Upper lobe of left lung (tissue), 6 donors: ENCODE measurements at places on chromosomes 1 and 21. TPM values are rescaled to one million over a fixed set of nuclear protein-coding genes. Genes with fewer than 3 reads are reported as not detected.

GRCh38 chr1:208105756-208106155 is 138.4 kb downstream of the PLXNA2 start:
- H3K27ac ChIP-seq: no peak overlapping the region
- no peak for DNase-seq
- H3K36me3 ChIP-seq: peaks cover 24% of the 10 kb centered on the region
- no peak overlapping the region for H3K4me3 ChIP-seq

The GJB3 gene
- 0.29 TPM for total RNA-seq

DNA sequence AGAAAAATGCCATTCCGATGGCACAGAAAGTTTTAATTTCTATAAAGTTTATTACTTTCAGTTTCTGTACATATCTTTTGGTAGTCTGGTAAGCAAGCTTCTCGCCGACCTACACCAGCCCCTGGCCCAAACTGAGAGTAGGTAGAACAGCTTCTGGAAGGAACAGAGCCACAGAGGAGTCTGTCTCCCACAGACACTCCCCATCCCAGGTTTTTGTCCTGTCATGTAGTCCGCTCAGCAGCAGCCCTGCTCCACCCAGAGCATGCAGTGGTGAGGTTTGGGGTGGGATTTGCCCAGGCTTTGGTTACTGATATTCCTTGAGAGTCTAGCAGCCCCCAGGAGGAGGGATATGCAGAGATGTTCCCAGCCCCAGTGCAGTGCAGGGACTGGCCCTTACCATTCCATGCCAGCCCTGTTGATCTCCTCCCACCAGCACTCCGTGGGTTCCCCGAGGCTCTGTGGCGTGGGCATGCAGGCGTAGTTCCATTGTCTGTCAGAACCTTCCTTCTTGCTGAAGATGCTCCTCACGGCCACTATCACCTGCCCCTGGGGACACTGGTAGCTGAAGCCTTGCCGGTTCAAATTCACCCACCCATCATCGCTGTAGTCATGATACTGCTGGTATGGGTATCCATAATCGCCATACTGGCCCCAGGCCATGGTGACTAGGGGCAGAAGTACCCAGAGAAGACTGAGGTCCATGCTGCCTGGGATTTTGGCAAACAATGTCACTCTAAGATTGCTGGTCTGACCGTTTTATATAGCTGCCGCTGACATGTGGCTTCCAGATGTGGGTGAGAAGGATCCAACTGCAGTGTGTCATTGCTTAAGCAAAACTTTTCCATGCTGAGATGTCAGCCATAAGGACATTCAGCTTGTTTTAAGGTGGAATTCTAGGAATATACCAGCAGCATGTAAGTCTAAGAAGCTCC is at the start of gene DPT:
TSS of gene DPT (minus strand) at position 734 of the 932 bp plus-strand sequence. CDS start at position 702, 32 bp downstream.
- no peak for DNase-seq
- no peaks in the 10 kb centered on the region for H3K4me1 ChIP-seq
- H3K27ac ChIP-seq: no peak within 1 kb of the TSS
- no peaks in the 10 kb centered on the region for H3K36me3 ChIP-seq
- H3K27me3 ChIP-seq: no peaks in the 10 kb centered on the region

- H3K27me3 ChIP-seq: no peaks in the 10 kb centered on the region
- no peaks in the 10 kb centered on the region for H3K4me1 ChIP-seq
- DNase-seq: no peak
- H3K36me3 ChIP-seq: no peaks in the 10 kb centered on the region
Observed at GRCh38 chr1:82045221-82045620, 244.5 kb downstream of the ADGRL2 start.

DNA sequence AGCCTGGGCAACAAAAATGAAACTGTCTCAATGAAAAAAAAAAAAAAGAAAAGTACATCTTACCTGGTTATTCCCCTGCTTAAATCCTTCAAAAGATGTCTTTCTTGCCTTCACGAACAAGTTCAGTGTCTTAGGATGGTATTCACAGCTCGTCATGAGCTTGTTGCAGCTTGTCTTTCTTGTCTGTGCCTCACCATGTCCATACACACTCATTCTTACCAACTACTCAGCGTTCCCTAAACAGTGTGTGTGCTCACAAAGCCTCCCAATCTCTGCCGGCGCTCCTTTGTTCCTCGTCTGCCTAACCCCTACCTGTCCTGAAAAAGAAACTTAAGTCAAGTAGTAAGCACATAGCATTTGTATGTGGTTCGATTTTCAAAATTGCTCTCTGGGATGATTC is 31.1 kb downstream of the UBE4B start:
- no peak for DNase-seq
- no peak overlapping the region for H3K4me3 ChIP-seq
- peaks cover 20% of the 10 kb centered on the region for H3K4me1 ChIP-seq
- H3K27ac ChIP-seq: no peak overlapping the region
- no peaks in the 10 kb centered on the region for H3K36me3 ChIP-seq

- H3K27me3 ChIP-seq: no peaks in the 10 kb centered on the region
- H3K4me3 ChIP-seq: no peak overlapping the region
- DNase-seq: no peak
- peaks cover 15% of the 10 kb centered on the region for H3K4me1 ChIP-seq
- peak overlapping the region; percentile 78 for H3K27ac ChIP-seq
Observed at GRCh38 chr1:234771642-234772344, 161.8 kb upstream of the IRF2BP2 start.

GRCh38 chr1:201826830-201827229 is 2.1 kb upstream of the IPO9 start:
- H3K4me3 ChIP-seq: no peak overlapping the region
- no peaks in the 10 kb centered on the region for H3K36me3 ChIP-seq
- no peak overlapping the region for H3K27ac ChIP-seq
- DNase-seq: no peak

DNA sequence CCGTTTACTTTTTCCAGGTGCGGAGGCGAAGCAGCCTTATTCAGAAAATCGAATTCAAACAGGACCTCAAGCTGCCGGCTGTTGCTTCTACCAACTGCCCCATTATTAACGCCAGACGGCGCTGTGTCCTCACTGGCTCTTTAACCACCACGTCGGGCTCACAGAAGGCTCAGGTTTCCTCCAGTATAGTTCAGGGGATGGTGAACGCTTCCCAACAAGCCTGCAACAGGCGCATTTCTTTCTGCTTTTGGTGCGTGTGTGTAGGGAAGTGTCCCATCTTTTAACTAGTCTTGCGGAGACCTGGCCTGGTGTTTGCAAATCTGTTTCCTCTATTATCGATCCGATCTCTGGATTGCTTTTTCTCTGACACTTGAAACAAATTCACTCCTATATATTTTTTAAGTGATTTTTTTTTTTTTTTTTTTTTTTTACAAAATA is 791 bp upstream of the STUM start:
- peak; percentile 84 for DNase-seq
- no peak overlapping the region for H3K4me3 ChIP-seq
- H3K27ac ChIP-seq: no peak overlapping the region
- peaks cover 15% of the 10 kb centered on the region for H3K27me3 ChIP-seq

DNA sequence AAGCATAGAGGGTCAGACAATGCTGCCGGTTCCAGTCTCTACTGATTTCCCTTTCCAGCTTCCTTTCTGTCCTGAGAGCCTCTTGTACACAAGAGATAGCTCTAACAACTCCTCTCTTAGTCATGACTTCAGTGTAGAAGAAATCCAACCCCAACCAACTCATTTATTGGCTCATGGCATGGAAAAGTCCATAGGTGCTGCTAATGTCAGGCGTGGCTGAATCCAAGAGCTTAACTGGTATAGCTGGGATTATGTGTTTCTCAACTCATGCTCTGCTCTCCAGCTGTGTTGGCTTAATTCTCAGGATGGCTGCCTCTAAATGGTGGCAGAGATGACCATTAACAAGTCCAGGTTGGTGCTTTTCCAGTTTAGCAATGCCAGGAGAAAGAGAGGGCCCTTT is 12.4 kb upstream of the THRAP3 start:
- H3K4me1 ChIP-seq: peaks cover 4% of the 10 kb centered on the region
- no peak overlapping the region for H3K4me3 ChIP-seq
- H3K27ac ChIP-seq: no peak overlapping the region

The SIPA1L2 gene
- total RNA-seq: 29.7 TPM

DNA sequence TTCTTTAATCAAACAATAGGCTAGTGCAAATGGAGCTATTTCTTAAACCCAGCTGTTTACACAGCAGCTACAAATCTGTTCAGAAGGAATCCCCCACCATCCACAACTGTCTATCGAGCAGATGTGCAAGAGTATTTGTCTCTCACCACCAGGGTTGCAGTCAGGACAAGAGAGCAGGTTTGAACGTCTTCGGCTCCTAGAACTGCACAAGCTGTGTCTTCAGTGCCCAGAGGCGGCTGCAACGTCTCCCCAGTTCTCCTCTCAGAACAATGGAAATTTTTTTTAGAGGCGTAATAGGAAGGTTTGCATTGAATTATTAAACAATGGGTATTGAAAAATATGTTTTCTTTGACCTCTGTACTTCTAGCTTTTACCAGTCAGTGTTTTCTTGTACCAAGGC is 7.3 kb downstream of the OVAAL start:
- H3K27ac ChIP-seq: no peak overlapping the region
- H3K27me3 ChIP-seq: no peaks in the 10 kb centered on the region
- no peak overlapping the region for H3K4me3 ChIP-seq
